ENCODE measurements at places on chromosomes 6 and 20. TPM values are rescaled to one million over a fixed set of nuclear protein-coding genes. Genes with fewer than 3 reads are reported as not detected.
A peak's percentile ranks its signal among the peaks of the same experiment; 100 is the strongest.

The WDR27 gene
- 7.8 TPM for total RNA-seq

The TP53INP2 gene
- total RNA-seq, result 1.1 TPM

The CLPSL2 gene
- not detected for total RNA-seq

The DEFB124 gene
- not detected for total RNA-seq

The HLA-DRB5 gene
- total RNA-seq, result not detected

The TPD52L1 gene
- total RNA-seq, result 10.8 TPM

The OTOR gene
- total RNA-seq, result not detected

The SOX18 gene
- total RNA-seq, result not detected

The BPI gene
- total RNA-seq, result not detected

The VIP gene
- not detected for total RNA-seq

The ZDHHC14 gene
- total RNA-seq, result 0.90 TPM

DNA sequence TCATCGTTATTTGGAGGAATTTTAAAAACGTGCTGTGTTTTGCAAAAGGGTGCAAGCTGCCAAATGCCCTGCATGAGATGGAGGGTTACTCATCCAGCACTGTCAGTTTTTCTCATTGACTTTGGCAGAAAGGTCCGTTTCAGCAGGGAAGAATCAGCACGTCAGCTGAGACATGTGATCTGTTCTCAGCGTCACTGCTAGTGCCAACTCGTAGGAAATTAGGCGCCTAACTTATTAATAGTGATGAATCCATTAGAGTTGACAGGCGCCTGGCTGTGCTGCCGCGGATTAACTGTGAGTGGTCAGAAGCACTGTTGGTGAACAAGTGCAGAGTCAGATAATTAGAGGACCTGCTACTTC lies 175.5 kb upstream of the FOXQ1 start:
- DNase-seq, result peak; percentile 86

DNA sequence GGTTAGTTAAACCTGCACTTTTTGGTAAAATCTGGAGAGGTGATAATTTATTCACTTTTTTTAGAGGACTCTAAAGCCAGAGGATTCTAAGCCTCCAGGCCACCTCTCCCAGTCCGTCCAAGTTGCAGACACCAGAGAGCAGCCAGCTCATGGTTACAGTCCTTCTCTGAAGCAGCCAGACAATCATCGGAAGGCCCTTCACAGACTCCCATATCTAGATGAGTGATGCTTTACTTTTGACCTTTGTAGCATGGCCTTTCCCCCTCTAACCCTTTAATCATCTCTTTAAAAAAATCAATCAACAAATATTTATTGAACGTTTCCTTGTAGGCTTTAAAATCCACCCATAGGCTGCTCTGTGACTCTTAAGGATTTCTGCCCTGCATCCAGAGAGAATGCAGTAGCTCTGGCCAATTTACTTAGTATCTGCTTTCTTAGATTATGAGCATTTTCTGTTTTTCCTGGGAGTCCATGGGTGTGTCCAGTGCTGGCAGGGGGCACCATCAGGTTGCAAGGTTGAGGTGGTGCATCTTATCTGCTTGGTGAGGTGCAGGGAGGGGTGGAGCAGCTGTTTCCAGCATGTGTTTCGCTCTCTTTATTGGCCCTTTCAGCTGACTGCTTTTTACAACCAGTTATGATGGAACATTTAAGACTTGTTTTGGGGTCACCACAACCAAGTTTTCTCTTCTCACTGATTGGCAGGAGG lies 58.6 kb downstream of the JARID2 start:
- no peak for DNase-seq

GRCh38 chr6:73569121-73569520 lies 48.3 kb upstream of the EEF1A1 start:
- no peak for DNase-seq

DNA sequence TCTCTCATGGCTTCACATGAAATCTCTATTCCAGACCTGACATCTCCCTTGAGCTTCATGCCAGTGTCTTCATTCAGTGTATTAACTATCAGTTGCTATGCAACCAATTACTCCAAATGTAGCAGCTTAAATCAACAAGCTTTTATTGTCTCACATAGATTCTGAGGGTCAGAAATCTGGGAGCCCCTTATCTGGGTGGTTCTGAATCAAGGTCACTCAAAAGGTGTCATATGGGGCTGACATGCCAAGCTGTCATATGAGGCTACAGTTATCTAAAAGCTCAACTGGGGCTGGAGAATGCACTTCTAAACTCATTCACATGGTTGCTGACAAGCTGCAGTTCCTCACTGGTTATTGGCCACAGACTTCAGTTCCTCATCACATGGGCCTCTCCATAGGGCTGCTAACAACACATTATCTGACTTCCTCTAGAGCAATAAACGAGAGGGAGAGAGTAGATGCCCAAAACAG lies 7.3 kb upstream of the CGA start:
- DNase-seq, result no peak

GRCh38 chr6:127966616-127967015 lies 65.8 kb upstream of the THEMIS start:
- DNase-seq, result peak; percentile 69

DNA sequence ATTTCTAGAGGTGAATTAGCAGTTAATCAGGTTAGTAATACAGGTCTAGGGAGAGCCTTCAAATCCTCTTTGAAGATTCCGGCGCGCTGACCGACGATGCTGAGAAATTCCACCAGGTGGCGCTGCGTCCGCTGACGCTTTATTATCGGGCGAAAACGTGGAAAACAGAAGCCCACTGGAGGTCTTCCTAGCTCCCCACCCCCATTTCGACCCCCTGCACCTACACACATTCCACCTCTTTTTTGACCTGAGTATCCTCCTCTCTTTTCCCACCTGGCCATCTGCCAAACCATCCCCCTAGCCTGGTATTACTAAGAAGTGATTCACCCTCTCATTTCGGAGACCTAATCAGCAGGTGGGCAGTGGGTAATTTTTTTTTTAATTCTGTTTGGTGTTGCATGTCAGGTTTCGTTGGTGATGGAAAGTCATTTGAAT lies 65.4 kb upstream of the RIN2 start:
- DNase-seq, result peak; percentile 22

GRCh38 chr20:57856658-57857057 lies 146.8 kb upstream of the PMEPA1 start:
- DNase-seq, result no peak

GRCh38 chr6:17485946-17486345 lies 92.6 kb downstream of the CAP2 start:
- DNase-seq, result no peak

- DNase-seq, result peak; percentile 65
Observed at GRCh38 chr6:18585032-18585573, 198.0 kb downstream of the RNF144B start.

GRCh38 chr20:10129749-10130148 lies 88.9 kb upstream of the SNAP25 start:
- no peak for DNase-seq

- peak; percentile 64 for DNase-seq
Observed at GRCh38 chr6:32947552-32948465, 5.1 kb downstream of the HLA-DMA start.

- no peak for DNase-seq
Observed at GRCh38 chr6:10725716-10726115, 2.8 kb downstream of the TMEM14C start.

DNA sequence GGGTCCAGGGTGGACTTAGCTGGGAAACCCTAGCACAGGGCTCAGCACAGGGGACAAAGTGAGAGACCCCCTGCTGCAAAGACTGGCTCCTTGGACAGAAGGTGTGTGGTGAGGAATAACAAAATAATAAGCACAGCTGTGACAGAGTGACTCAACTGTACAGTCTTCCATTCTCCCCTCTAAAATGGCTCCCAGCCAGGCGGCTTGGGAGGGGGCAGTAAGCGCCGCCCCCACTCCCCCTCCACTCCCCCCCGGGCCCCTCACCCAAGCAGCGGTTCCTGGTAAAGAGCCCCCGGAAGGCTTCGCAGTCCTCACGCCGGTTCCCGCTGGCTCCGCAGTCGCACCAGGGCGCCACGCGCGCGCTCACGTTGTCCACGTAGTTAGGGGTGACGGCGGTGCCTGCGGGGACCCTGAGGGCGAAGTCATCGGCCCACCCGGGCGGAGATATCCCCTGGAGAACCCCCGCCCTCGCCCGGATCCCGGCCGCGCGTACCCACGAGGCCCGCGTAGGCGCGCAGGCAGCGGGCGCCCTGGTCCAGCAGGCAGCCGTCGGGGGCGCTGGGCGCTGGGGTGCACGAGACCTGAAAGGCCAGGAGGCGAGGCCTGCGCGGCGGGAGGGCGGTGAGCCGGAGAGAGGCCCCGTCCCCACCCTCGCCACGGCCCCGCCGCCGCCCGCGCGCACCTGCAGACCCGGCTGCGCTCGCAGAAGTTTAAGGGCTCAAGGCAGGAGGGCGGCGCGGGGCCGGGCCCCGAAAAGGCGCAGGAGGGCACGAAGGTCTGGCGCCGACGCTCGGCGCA lies 2.7 kb downstream of the GFRA4 start:
- no peak for DNase-seq

GRCh38 chr6:113103634-113104361 lies 753.3 kb upstream of the MARCKS start:
- peak; percentile 74 for DNase-seq

- no peak for DNase-seq
Observed at GRCh38 chr6:131073577-131073976, 10.5 kb upstream of the EPB41L2 start.

- no peak for DNase-seq
Observed at GRCh38 chr20:23856226-23856625, 23.3 kb downstream of the CST5 start.

DNA sequence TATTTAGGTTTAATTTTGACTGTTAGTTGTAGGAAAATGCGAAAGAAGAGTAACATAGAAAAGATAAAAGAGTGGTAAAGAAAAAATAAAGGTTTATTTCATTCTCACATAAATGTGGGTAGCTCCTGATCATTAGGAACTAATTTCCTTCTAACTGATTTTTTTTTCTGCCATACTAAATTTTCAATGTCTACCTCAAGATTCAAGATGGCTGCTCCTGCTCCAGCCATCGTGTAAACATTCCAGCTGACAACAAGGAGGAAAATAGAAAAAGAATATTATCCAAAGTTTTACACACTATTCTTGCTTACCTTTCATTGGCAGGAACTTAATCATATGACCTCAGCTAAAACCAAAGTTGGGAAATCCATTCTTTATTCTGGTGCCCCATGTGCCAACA lies 488.2 kb downstream of the LMBRD1 start:
- DNase-seq, result no peak

- DNase-seq, result no peak
Observed at GRCh38 chr6:165661664-165662025, 1.4 kb downstream of the PDE10A start.

- no peak for DNase-seq
Observed at GRCh38 chr6:38836585-38836984, 121.5 kb downstream of the DNAH8 start.

GRCh38 chr6:19413323-19413722 lies 423.8 kb upstream of the ID4 start:
- DNase-seq, result peak; percentile 27

- DNase-seq, result no peak
Observed at GRCh38 chr6:163422550-163422949, 8.0 kb downstream of the QKI start.

DNA sequence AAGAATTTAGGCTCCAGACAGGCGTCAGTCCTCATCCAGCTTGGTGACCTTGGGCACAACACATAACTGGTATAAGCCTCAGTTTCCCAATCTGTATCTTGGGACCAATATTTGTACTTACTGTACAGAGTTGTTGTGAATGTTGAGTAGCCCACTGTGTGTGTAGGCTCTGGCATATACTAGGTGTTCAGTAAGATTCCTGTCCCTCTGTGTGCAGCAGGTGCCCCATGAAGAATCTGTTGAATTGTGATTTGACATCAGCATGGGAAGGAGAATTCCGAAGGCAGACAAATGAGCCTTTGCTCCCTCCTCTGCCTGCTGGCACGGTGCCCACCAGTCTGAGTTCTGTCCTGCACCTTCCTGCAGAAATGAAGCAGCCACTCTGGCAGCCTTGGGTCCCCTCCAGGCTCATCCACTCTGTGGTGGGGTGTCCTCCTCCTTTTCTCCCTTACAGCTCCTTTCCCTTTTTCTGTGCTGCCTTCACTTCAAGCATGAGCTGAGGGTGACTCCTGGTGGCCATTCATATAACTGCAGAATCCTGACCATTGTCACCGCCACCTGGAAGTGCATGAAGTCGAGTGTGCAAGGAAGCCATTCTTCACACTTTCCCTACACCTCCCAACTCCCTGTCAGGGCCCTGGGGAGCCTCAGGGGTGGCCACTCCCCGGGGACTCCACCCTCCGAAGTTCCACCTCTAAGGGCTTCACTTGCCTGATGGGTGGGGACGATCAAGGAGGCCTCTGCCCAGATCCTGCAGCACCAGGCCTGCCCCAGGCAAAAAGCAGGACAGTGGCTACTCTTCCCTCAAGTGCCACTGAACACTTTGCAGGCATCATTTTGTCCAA lies 48.2 kb downstream of the MRPL14 start:
- DNase-seq, result peak; percentile 67
